Activated naive CD4-positive, alpha-beta T cell treated with anti-CD3 and anti-CD28 coated beads, Interleukin-2, amount 50 U/mL, for 72 hours (primary cell): ENCODE measurements at places on chromosomes 2 and 18. TPM values are rescaled to one million over a fixed set of nuclear protein-coding genes. Genes with fewer than 3 reads are reported as not detected.

DNA sequence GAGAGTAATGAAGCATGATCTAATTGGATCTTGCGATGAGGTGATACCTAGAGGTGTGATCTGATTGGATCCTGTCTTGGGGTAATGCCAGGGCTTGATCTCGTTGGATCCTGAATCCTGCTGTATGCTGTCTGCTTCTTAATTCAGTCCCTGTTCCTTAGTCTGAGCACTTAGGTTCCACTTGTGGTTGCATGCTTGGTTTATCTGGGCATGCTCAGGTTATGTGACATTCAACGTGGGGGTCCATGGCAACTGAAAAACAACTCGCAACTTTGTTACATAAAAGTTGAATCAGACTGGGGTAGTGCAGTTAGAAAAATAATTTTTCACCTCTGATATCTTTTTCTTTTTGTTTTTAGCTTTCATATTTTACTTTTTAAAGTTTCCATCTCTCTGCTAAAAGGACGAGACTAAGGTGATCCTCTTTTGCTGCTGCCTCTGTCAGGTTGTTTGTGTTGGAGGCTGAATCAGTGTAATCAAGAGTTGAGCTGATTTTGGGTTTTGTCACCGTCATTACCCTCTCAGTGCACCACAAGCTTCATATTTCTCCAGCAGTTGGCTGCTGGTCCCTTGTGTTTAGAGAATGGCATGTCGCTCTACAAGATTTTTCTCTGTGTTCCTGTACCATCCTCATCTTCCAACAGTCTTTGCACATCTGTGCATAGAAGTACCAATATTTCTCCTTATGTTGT is 67.9 kb downstream of the NCOA1 start:
- DNase-seq = no peak

DNA sequence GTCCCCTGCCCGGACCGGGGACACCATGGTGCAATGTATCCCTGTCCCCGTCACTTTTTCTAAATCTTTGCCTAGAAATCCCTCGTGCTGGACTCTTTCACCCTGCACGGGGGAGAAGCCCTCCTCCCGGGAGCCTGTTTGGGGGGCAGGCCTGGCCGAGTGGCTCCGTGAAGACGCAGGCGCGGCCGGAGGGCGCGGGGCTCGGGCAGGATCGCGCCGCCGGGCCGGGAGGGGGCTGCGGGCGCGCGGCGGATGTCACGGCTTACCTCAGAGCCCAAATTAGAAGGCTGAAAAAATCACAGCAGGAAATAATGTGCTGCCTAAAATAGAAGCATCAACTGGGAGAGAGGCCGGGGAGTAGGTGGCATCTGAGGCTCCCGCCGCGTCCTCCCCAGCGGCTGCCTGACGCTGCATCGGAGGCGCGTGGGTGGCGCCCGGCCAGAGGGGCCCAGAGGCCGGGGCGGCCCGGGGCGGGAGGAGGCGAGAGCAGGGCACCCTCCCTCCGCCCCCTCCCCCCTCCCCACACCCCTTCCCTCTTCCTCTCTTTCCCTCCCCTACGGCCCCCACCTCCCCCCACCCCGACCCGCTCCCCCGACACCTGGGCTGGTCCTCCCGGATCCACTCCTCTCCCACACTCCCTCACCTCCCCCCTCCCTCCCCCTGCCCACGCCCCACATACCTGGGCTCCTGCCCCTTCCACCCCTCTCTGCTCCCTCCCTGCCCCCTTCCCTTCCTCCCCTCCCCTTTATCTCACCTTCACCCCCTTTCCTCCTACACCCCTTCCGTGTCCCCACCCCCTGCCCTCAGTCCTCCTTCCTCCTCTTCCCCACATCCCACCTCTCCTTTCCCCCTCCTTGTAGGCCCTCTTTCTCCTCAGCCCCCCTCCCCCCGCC is 51.9 kb downstream of the SLC4A1AP start:
- DNase-seq = peak; percentile 28

GRCh38 chr2:169933124-169933711 is 106.0 kb downstream of the UBR3 start:
- no peak for DNase-seq

Gene CDK15
- not detected for total RNA-seq

DNA sequence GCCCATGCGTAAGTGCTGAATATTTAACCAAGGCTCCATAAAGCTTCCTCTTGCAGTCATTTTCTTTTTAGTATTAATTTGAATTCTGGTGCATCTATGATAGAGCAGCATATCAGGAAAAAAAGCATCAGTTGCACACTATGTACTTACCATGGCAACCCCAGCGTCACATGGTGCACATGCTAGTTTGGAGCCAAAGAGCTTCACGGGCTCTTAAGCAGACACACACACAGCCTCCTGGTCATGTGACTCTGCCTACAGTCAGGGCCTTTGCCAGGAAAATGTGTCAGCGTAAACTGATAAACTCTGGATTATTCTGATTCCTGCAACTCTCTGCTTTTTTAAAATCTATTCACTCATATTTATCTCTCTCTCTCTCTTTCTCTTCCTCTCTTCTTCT is 30.2 kb downstream of the NYAP2 start:
- no peak for DNase-seq

Gene CRIM1
- total RNA-seq = 3.3 TPM

Gene GYPC
- total RNA-seq = 111 TPM

DNA sequence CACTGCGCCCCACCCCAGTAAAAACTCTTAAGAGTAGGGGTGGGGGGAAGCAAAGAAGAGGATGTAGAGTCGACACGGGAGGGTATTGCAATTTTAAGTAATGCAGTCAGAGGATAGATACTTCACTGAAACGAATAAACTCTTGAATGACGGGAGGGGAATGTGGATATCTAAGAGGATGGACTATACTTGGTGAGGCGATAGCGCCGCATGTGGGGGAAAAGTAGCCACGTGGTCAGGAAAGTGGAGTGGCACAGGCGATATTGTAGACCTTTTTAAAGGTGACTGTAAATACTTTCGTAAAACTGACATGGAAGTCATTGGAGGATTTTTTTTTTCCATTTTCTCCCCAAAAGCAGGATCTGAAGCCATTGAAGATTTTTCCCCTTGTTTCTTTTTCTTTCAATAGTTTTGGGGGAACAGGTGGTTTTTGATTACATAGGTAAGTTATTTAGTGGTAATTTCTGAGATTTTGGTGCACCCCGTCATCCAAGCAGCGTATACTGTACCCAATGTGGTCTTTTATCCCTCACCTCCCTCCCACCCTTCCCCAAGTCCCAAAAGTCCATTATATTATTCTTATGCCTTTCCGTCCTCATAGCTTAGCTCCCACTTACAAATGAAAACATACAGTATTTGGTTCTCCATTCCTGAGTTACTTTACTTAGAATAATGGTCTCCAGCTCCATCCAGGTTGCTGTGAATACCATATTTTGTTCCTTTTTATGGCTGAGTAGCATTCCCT is 13.8 kb downstream of the CLK1 start:
- no peak for DNase-seq

Gene ST8SIA5
- not detected for total RNA-seq

Gene ATP6V1B1
- total RNA-seq = not detected

Gene SLC9A4
- total RNA-seq = 0.07 TPM

DNA sequence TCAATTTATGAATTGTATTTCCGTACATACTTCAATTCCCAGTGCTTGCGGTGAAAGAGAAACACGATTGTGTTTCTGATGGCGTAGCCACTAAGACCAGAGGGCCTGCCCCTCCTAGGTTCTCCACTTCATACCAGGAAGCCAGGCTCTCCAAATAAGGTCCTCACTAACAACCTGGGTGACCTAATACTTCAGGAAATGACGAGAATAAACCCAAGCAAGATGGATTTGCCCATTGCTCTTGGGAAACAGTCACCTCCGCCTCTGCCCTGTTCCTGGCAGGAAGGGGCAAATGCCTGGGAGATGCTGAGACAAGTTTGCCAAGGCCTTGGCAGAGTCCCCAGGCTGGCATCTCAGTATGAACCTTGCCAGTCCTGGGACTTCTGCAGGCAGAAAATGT is 41.8 kb downstream of the TTC32 start:
- no peak for DNase-seq

GRCh38 chr2:115162494-115163293 is 720.3 kb downstream of the DPP10 start:
- no peak for DNase-seq

Gene PDCD1
- total RNA-seq = 25.4 TPM

DNA sequence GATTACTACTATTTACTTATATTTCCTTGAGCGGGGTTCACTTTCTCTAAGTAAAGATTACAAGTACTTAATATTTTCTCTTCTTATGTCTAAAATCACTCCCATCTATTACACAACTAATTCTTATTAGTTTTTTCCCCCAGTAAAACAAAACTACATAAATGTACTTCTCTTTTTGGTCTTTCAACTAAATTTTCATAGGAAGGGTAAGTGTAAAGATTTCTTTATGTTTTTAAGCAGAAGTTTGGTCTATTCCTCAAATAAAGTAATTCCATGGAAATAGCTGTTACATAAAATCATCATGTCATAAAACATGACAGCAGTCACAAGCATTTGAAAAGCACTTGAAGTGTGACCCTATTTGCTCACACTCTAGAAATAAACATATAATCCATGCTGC is 249.0 kb downstream of the ZEB2 start:
- DNase-seq = no peak
